ENCODE measurements at places on chromosomes 5 and 9.
A peak's percentile ranks its signal among the peaks of the same experiment; 100 is the strongest.

DNA sequence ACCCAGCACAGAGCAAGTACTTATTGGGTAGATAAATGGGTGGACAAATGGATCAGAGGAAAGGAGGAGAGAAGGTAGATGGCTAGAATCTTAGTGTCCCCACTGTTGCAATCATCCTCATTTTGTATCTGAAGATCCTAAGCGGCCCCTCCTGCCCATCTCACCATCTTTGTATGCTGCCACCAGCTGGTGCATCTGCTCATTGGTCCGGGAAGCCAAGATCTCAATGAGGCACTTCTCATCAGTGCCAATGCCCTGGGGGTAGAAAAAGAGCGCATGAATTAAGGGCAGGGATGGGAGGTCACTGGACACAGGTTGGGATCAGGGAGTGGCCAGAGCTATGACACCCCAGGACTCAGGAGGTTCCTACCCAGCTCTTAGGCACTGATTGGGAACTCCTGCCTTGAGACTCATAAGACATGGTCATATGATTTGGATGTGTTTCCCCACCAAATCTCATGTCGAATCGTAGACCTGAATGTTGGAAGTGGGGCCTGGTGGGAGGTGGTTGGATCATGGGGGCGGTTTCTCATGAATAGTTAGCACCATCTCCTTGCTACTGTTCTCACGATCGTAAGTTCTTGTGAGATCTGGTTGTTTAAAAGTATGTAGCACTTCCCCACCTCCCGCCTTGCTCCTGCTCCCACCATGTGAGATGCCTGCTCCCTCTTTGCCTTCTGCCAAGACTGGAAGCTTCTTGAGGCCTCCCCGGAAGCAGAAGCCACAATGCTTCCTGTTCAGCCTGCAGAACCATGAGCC lies 20.3 kb downstream of the ANXA6 start:
- no peak for DNase-seq

- DNase-seq = no peak
Observed at GRCh38 chr5:157050050-157050449, 8.9 kb downstream of the HAVCR1 start.

GRCh38 chr9:133878402-133878801 lies 113.7 kb downstream of the VAV2 start:
- DNase-seq = no peak

GRCh38 chr9:121992571-121993212 lies 100.4 kb downstream of the TTLL11 start:
- peak; percentile 54 for DNase-seq

DNA sequence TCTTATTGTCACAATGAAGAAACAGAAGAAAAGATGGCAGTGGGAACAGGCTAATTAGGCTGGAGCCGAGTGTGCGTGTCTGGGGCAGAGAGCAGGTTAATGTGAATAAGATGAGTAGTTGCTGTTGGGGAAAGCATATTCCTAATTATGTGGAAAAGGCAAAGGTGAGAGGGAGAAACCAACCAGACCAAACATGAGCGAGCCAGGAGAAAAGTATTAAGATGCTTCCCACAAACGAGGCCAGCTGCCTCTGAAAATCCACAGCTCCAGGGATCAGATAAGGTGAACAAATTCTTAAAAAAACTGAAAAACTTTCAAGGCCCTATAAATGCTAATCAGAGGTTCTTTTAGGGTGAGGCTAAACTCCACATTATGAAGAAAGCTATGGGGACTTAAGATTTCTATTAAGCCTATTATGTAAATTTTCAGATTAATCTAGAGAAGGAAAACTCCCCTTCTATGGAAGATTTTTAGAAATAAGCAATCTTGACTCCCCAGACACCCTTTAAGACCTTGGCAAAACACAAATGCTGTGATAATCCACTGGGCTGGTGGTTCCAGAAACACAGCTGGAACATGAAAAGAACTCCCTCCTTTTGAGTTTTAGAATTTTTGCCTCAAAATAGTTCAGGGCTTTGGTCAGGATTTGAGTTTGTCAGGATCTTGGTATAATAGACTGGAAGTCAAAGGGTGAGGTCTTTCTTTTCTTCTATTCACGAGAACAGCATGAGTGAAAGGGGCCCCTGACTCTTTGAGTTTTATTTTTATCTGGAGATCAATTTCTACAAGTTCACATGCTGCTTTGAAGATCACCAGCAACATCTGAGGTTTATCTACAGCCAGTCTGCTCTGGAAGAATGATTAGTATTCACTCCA lies 238.1 kb downstream of the SPOCK1 start:
- DNase-seq = no peak

GRCh38 chr5:36128795-36129194 lies 22.9 kb downstream of the LMBRD2 start:
- no peak for DNase-seq

GRCh38 chr5:127766676-127767335 lies 63.6 kb downstream of the CCDC192 start:
- DNase-seq = no peak

All from inflammatory macrophage (primary cell).